Activated CD8-positive, alpha-beta memory T cell treated with anti-CD3 and anti-CD28 coated beads for 1 hour (primary cell): ENCODE measurements at places on chromosomes 7 and 10.

DNA sequence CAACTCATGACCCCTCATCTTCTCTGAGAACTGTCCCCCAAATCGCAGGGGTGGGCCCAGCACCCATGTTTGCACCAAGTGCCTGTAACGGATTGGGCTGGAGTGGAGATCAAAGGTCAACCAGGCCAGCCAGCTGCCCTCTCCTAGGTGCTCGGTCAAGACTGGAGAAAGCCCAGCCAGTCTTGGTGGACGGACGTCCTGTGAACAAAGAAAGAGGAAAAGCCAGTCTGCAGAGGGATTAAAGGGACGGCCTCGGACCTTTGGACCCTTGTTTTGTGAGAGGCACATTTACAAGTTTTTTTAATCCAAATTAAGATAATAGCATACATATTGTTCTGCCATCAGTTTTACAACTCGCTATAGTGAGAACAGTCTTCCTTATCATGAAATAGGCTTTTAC, 31.7 kb upstream of the GALNTL5 start:
- no peak for DNase-seq

DNA sequence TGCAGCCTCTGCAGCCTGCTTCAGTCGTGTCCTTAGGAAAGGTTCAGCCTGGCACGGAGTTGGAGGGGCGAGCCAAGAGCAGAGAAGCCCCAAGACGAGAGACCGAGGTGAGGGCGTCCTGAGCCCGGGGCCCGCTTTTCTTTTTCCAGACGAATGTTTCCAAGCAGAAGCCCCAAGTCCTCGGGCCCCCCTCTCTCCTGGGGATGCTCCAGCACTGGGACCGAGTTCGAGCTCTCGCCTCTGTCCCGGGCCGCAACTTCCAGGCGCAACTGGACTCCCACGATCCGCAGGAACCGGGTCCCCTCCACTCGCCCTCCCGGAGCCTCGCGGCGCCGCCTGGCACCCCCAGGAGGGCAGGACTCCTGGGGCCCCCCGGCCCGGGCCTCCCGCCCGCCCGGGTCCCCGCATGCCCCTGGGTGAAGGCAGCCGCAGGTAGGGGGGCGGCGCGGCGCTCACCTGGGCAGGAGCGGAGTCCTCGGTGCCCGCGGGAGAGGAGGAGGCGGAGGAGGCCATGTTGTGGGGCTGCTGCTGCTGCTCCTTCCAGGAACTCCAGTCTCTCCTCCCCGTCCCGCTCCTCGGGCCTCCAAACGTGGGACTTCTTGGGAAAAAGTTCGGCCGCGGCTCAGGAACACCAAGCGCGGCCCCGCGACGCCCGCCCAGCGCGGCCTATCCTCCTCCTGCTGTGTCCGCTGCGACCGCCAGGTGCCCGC, 45.3 kb upstream of the CDK1 start:
- no peak for DNase-seq

- no peak for DNase-seq
These were observed 7.8 kb downstream of the GARIN1A start for GRCh38 chr7:128679920-128680319.

- no peak for DNase-seq
These were observed 17.4 kb downstream of the RBP3 start for GRCh38 chr10:47365431-47366180.

GRCh38 chr7:38335128-38335491, 61.7 kb upstream of the TARP start:
- no peak for DNase-seq

DNA sequence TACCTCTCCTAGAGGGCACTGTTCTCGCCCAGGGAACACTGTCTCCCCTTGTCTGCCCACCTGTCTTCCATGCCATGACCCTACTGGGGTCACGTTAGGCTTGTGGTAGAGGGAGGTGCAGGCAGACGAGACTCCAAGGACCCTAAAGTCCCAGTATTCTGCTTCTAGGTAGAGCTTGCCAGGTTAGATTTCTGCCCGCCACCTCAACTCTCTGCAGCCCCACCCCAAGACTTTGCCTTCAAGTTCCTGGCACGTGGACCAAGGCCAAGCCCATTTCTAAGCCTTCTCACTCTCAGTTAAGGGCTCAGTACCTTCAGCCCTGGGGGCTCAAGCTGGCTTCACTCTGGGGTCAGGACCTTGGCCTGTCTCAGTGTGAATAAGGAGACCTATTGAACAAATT, 16.1 kb downstream of the PRKAG2 start:
- DNase-seq = no peak

DNA sequence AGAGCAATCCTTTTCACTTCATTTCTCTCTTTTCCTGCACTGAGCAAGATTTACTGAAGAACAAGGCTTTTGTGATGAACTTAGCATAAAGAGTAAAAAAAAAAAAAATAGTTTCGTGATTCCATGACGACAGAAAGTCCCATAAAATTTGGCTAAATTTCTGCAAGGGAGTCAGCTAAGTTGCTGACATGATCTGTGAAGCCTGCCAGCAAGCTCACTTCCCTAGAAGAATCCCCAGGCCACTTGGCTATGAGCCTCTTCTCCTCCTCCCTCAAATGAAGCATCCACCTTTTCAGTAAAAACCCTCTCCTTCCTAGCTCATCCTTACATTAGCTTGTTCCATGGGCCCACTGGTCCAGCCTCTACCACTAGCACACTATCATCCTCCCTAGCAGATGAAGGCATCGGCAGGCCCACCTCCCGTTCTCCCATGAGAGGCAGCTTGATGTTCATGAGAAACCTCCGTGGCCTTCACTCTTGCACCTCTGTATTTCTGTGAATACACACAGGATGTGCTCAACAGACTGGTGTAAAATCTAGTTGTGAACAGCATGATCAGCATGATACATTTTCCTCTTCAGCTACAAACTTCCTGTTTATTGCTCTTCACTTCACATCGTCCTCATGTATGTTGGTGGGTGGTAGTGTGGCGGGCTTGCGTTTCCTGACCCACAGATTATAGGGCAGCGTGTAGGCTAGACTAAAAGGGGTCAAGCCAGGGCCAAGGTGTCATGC, 30.9 kb downstream of the GIMAP8 start:
- DNase-seq = no peak

DNA sequence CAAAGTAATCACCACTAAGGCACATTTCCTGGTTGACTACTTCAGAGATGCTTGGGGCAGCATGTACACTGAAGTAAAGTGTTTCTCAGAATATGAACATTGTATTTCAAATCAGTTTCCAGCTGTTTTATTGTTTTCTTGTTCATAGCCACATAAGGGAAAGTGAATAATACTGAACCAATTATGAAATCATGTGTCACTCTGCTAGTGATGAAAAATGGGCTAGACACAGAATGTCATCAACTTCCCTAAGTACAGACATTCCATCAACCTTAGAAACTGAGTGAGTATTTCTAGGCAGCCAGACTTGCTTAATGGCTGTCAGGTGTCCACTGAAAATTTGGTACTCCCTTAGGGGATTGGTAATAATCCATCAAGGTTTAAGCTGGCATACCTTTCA, 603.5 kb downstream of the ARL4A start:
- no peak for DNase-seq

GRCh38 chr10:74925291-74925690, 98.9 kb downstream of the KAT6B start:
- DNase-seq = no peak

- DNase-seq = no peak
These were observed 25.4 kb downstream of the CYP2C9 start for GRCh38 chr10:94963901-94964300.

DNA sequence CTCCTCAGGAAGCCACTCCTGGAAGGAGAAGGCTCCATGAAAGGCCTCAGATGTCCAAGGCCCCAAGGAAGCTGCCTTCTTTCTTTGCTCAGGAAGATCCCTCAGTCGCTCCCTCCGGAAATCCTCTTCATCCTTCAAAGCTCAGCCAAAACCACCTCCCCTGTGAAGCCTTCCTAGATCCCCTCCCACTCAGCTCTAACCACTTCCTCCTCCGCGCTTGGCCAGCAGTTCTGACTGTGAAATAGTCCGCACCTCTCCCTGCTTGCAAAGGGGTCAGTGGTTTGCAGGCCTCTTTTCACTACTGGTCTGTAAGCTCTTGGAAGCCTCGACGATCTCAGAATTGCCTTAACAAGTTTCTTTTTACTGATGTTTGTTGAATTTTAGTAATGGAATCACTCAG, 23.9 kb downstream of the PYROXD2 start:
- DNase-seq = no peak

DNA sequence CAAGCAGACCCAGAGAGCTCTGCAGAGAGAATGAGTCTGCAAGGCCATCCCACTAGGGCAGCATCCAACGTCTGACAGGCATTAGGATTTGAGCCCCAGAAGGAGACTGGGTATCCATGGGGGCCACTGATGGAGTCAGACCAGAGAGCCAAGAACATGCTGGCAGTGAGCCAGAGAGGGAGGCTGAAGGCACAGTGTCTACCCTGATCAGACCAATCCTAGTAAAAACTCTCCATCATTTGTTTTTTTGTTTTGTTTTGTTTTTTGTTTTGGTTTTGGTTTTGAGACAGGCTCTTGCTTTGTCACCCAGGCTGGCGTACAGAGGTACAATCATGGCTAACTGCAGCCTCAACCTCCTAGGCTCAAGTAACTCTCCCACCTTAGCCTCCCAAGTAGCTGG, 133.1 kb upstream of the LYZL2 start:
- no peak for DNase-seq

DNA sequence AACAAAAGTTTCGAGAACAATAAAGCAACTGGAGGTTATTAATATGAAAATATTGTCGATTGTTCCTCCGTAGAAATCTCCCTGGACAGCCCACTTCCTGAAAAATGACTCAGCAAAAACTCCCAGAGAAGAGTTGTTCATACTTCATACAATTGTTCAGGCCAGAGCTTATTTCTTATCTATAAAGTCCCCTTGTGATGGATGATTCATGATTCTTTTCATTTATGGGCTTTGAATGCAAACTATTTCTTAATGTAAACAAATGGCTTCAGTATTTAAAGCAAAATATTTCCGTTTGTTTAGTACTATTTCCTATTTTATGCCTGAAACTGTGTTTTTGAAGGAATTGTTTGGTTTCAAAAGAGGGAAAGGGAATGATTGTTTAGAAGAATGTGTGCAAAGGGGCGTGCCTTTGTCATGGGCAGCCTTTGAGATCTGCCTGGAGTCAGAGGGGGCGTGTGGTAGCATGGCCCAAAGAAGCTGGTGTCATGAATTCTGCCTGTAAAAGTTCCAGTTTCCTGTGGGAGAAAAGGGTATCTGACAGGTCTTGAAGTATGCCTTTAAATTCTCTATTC, 26.2 kb upstream of the EXOC6 start:
- DNase-seq = no peak

DNA sequence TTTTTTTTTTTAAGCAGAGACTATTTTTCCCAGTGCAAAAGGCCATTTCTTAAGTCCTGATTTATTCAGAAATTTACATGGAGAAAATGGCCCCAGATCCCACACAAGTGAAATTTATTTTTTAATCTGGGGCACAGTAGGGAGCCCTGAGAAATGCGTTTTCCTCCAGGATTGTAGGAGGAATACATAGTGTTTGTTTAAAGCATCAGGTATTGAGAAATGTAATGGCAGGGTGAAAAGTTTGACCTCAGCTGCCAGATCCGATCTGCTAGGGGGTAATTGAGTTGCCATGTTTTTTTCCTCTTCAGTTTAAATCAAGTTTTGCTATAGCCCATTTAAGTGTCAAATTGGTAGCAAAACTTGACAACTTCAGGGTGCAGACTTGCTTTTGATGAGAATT, 110.0 kb downstream of the LRMDA start:
- no peak for DNase-seq

DNA sequence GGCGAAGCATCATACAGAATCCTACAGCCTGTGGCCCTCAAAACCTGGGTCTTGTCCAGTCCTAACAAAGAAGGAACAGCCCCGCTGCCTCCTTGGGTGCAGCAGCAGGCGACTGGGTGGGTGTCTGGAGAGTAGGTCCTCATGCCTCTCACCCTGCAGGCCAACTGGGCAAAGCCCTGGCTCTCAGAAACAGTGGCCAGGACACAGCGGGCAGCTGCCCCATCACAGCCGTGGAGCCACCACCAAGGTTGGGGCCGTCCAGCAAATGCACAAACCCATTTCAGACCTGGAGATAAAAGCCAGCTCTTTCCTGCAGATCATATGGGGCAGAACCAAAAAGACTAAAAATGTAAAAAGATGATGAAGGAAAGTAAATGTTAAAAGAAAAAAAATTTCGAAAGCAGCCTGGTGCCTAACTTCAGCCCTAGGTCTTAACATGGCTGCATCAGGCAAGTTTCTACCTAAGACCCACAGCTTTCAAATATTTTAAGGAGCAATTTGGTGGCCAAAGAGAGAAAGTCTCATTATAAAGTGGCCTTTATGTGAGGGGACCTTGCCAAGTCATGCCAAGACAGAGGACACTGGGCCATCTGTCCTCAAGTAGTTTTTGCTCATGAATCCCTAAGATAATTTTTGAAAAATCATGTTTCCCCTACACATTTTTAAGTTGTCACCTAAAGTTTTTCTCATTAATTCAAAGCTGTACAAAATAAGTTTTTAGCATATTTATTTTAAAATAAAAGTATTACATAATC, 142.1 kb downstream of the PAXIP1 start:
- no peak for DNase-seq
